ENCODE measurements at places on chromosomes 12 and 14. TPM values are rescaled to one million over a fixed set of nuclear protein-coding genes. Genes with fewer than 3 reads are reported as not detected.

DNA sequence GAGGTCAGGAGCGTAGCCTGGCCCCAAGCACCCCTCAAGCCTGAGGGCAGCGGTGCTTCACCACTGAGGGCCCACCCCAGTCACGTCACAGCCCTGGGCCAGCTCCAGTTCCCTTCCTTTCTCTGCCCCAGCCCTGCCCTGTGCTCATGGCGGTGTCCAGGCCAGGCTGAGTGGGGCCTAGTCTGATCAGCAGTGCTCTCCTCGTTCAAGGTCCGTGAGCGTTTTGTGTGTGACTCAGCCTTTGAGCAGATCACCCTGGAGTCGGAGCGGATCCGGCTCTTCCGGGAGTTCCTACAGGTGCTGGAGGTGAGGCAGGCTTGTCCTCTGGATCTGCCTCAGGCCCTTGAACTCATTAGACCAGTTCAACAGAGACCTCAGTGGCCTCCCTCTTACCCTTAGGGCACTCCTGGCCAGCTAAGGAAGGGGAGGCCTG is 19.0 kb downstream of the PRPF40B start:
- no peak for DNase-seq
- no peak overlapping the region for H3K4me3 ChIP-seq
- peaks cover under 1% of the 10 kb centered on the region for H3K4me1 ChIP-seq
- H3K36me3 ChIP-seq, result peaks cover 13% of the 10 kb centered on the region

Gene LRP1-AS
- polyA plus RNA-seq, result not detected

GRCh38 chr14:92644171-92644969 is 104.1 kb downstream of the LGMN start:
- no peak overlapping the region for H3K4me3 ChIP-seq
- no peaks in the 10 kb centered on the region for H3K27me3 ChIP-seq
- peak; percentile 52 for DNase-seq

- H3K27me3 ChIP-seq, result peaks cover 9% of the 10 kb centered on the region
- H3K4me1 ChIP-seq, result peaks cover 10% of the 10 kb centered on the region
- H3K4me3 ChIP-seq, result no peak overlapping the region
- no peaks in the 10 kb centered on the region for H3K36me3 ChIP-seq
Measured at GRCh38 chr14:75292886-75293285, 14.3 kb downstream of the FOS start.

DNA sequence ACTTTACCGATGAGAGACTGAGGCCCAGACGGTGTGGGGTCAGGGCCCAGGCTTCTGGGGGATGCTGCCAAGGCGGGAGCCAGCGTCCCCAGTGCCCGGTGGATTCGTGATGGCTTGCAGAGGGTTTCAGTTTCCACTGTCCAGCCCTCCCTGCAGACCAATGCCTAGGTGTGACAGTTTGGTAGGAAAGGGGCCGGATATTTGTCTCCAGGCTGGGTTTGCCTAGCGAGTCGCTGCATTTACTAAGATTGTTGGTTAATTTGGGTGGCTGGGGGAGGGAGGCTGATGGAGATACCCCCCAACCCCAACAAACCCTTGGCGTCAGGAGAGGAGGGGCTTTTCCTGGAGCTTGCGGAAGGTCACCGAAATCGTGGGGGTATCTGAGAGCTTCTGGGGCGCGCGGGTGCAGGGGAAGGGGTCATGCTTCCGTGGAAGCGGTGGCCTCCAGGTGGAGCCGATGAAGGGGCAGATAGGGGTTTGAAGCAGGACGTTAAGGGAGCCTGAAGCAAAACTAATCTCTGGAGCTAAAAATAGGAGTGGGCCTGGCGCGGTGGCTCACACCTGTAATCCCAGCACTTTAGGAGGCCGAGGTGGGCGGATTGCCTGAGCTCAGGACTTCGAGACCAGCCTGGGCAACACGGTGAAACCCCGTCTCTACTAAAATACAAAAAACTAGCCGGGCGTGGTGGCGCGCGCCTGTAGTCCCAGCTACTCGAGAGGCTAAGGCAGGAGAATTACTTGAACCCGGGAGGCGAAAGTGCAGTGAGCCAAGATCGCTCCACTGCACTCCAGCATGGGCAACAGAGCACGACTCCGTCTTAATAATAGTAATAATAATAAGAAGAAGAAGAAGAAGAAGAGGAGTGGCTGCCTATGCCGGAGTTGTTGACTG is 1.1 kb upstream of the CDC42BPB start:
- DNase-seq, result peak; percentile 14
- peak overlapping the region; percentile 64 for H3K27ac ChIP-seq
- peak overlapping the region; percentile 94 for H3K4me3 ChIP-seq
- no peaks in the 10 kb centered on the region for H3K27me3 ChIP-seq
- peaks cover 2% of the 10 kb centered on the region for H3K4me1 ChIP-seq

- peak overlapping the region; percentile 33 for H3K27ac ChIP-seq
- H3K4me3 ChIP-seq, result peak overlapping the region; percentile 67
- no peaks in the 10 kb centered on the region for H3K36me3 ChIP-seq
- H3K4me1 ChIP-seq, result no peaks in the 10 kb centered on the region
- peak; percentile 43 for DNase-seq
- no peaks in the 10 kb centered on the region for H3K27me3 ChIP-seq
Measured at GRCh38 chr12:64609536-64610078, 688 bp upstream of the RASSF3 start.

GRCh38 chr14:95486875-95487668 is 29.4 kb downstream of the SYNE3 start:
- no peaks in the 10 kb centered on the region for H3K36me3 ChIP-seq
- no peak overlapping the region for H3K4me3 ChIP-seq
- no peak overlapping the region for H3K27ac ChIP-seq
- no peak for DNase-seq

Gene IRF9
- 79.9 TPM for polyA plus RNA-seq

Gene TRHDE
- polyA plus RNA-seq, result 17.6 TPM

- no peak for DNase-seq
- H3K27me3 ChIP-seq, result peaks cover 31% of the 10 kb centered on the region
- no peaks in the 10 kb centered on the region for H3K36me3 ChIP-seq
- no peak overlapping the region for H3K4me3 ChIP-seq
Measured at GRCh38 chr12:71445071-71445470, 5.5 kb downstream of the LGR5 start.

Gene BCAT1
- 27.8 TPM for polyA plus RNA-seq

GRCh38 chr14:77812028-77812427 is 12.1 kb downstream of the ADCK1 start:
- no peaks in the 10 kb centered on the region for H3K4me1 ChIP-seq
- DNase-seq, result no peak
- H3K27ac ChIP-seq, result no peak overlapping the region
- H3K27me3 ChIP-seq, result no peaks in the 10 kb centered on the region
- H3K36me3 ChIP-seq, result no peaks in the 10 kb centered on the region

Gene GZMH
- polyA plus RNA-seq, result not detected

DNA sequence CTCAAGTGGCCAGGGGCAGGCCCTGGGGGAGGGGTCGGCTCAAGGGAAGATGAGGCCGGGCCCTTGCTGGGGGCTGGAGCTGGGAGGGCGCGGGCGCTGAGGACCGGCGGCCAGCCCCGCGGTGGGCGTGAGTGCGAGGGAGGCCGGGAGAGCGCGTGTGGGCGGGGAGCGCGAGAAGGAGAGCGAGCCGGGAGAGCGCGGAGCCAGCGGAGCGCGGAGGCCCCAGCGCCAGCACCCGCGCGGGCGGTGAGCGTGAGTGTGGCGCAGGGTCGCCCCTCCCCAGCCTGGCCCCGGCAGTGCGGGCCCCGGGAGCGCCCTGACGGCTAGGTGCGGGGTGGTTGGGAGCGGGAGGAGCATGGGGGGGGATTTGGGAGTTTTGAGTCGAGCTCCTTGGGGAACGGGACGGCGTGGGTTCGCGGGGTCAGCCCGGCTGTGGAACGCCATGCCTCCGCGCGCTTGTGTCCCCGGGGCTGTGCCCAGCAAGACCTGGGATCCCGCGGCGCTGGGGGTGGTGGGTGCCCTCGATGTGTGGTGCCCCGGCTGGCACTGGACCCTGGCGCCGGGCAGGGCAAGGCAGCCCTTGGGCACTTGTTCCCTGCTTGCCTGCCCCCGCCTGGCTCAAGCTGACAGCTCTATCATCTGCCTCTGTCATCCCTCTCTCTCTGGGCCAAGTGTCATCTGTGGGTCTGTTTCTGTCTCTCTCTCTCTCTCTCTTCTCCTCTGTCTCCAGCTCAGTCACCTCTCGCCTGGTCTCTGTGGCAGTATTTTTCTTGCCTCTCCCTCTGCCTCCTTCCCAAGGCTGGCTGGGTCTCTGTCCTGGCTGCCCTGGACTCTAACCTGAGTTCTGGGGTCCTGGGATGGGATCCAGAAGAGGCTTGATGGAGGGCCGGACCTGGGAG is at the start of gene LBHD2:
Gene LBHD2, plus strand, starts transcription at position 190 of the 899 bp plus-strand sequence. CDS start 1,803 bp downstream, outside the sequence.
- no peak within 1 kb of the TSS for H3K27ac ChIP-seq
- H3K27me3 ChIP-seq, result peaks cover 13% of the 10 kb centered on the region
- DNase-seq, result no peak
- H3K36me3 ChIP-seq, result no peaks in the 10 kb centered on the region

GRCh38 chr12:20142956-20143355 is 225.4 kb upstream of the PDE3A start:
- no peaks in the 10 kb centered on the region for H3K36me3 ChIP-seq
- DNase-seq, result no peak
- H3K27ac ChIP-seq, result no peak overlapping the region
- no peak overlapping the region for H3K4me3 ChIP-seq

- no peaks in the 10 kb centered on the region for H3K4me1 ChIP-seq
- H3K4me3 ChIP-seq, result no peak overlapping the region
- no peaks in the 10 kb centered on the region for H3K27me3 ChIP-seq
- no peak overlapping the region for H3K27ac ChIP-seq
- H3K36me3 ChIP-seq, result no peaks in the 10 kb centered on the region
Measured at GRCh38 chr12:44942714-44943113, 66.6 kb upstream of the NELL2 start.

- H3K4me3 ChIP-seq, result no peak overlapping the region
- H3K27ac ChIP-seq, result no peak overlapping the region
- no peaks in the 10 kb centered on the region for H3K36me3 ChIP-seq
- peaks cover 7% of the 10 kb centered on the region for H3K4me1 ChIP-seq
- DNase-seq, result peak; percentile 81
Measured at GRCh38 chr14:102824832-102825231, 47.6 kb downstream of the TRAF3 start.

GRCh38 chr14:79605849-79606248 is 605.5 kb downstream of the DIO2 start:
- H3K4me1 ChIP-seq, result no peaks in the 10 kb centered on the region
- H3K36me3 ChIP-seq, result no peaks in the 10 kb centered on the region
- H3K27ac ChIP-seq, result no peak overlapping the region
- no peaks in the 10 kb centered on the region for H3K27me3 ChIP-seq
- no peak overlapping the region for H3K4me3 ChIP-seq

DNA sequence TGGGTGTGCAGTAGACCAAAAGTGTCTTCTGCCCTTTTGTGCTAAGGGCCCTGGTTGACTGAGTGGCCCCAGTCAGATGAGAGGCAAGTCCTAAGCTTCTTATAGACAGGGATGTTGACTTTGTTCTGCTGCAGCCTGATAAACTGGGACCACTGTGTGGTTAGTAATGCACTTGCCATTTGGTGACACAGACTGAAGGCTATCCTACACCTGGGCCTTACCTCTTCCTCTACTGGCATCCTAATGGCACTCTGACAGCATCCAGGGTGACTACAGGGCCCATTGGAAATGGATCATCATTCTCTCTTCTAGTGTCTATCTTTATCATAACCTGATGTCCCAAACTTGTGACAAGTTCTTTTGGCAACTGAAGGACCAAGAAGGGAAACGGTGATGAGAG is 3.3 kb downstream of the SDR39U1 start:
- no peak for DNase-seq
- no peak overlapping the region for H3K4me3 ChIP-seq
- peaks cover 27% of the 10 kb centered on the region for H3K36me3 ChIP-seq
- H3K4me1 ChIP-seq, result peaks cover 4% of the 10 kb centered on the region

Gene BDKRB2
- 24.0 TPM for polyA plus RNA-seq

- no peak overlapping the region for H3K27ac ChIP-seq
- H3K4me3 ChIP-seq, result no peak overlapping the region
- no peaks in the 10 kb centered on the region for H3K36me3 ChIP-seq
- no peaks in the 10 kb centered on the region for H3K4me1 ChIP-seq
Measured at GRCh38 chr14:36363704-36364103, 43.3 kb upstream of the MBIP start.

DNA sequence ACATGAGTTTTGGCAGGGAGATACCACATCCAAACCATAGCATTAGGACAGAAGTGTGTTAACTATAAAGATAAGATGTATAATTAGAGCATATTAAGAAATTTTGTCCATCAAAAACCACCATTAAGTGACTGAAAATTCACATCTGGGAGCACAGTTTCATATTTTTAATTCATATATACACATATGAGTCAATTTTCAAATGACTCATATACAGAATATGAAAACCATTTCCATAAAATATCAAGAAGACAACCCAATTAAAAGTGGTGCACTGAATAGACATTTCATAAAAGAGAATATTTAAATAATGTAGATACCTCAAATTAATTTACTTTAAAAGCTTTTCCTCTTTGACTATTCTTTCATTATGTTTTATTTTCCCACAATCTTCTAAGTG is 25.3 kb downstream of the MUCL1 start:
- peak overlapping the region; percentile 17 for H3K27ac ChIP-seq
- DNase-seq, result no peak
- H3K27me3 ChIP-seq, result no peaks in the 10 kb centered on the region
- H3K4me3 ChIP-seq, result no peak overlapping the region

Gene VDR
- 33.9 TPM for polyA plus RNA-seq

Gene IAPP
- polyA plus RNA-seq, result not detected

Gene FGF23
- not detected for polyA plus RNA-seq

DNA sequence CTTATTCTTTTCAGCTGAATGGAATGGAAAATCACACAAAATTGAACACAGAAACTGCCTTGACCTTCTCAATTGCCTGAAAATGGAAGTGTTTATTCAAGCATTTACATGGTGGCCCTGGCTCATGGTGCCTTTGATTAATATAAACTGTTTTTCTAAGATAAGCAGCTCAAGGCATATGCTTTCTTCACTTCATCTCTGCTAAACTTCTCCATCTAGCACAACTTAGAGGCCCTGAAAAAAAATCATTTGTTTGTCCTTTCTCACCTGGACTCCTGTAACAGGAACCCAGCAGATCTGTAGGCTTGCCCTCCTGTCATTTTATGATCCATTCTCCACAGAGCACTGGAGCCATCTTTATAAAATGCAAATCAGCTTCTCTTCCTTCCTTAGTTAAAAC is 117.5 kb upstream of the KRR1 start:
- H3K4me3 ChIP-seq, result no peak overlapping the region
- H3K4me1 ChIP-seq, result no peaks in the 10 kb centered on the region
- no peaks in the 10 kb centered on the region for H3K36me3 ChIP-seq

Gene PYGL
- polyA plus RNA-seq, result 37.8 TPM

GRCh38 chr12:42266579-42267230 is 28.7 kb upstream of the YAF2 start:
- H3K4me1 ChIP-seq, result no peaks in the 10 kb centered on the region
- H3K36me3 ChIP-seq, result no peaks in the 10 kb centered on the region
- no peaks in the 10 kb centered on the region for H3K27me3 ChIP-seq
- no peak overlapping the region for H3K27ac ChIP-seq
- no peak overlapping the region for H3K4me3 ChIP-seq
- no peak for DNase-seq

GRCh38 chr12:116233669-116234068 is 43.8 kb downstream of the MED13L start:
- no peaks in the 10 kb centered on the region for H3K36me3 ChIP-seq
- no peaks in the 10 kb centered on the region for H3K4me1 ChIP-seq
- H3K27me3 ChIP-seq, result no peaks in the 10 kb centered on the region
- no peak overlapping the region for H3K4me3 ChIP-seq

- DNase-seq, result peak; percentile 33
- peak overlapping the region; percentile 56 for H3K27ac ChIP-seq
- no peaks in the 10 kb centered on the region for H3K27me3 ChIP-seq
- H3K36me3 ChIP-seq, result no peaks in the 10 kb centered on the region
- H3K4me1 ChIP-seq, result peaks cover 17% of the 10 kb centered on the region
Measured at GRCh38 chr14:51607711-51608110, 44.0 kb upstream of the FRMD6 start.

Gene WNT1
- not detected for polyA plus RNA-seq

All from fibroblast of lung (primary cell).